ENCODE measurements at places on chromosomes 2 and 18.
A peak's percentile ranks its signal among the peaks of the same experiment; 100 is the strongest.

- no peak for DNase-seq
Observed at GRCh38 chr2:204591225-204591624, 46.0 kb downstream of the PARD3B start.

DNA sequence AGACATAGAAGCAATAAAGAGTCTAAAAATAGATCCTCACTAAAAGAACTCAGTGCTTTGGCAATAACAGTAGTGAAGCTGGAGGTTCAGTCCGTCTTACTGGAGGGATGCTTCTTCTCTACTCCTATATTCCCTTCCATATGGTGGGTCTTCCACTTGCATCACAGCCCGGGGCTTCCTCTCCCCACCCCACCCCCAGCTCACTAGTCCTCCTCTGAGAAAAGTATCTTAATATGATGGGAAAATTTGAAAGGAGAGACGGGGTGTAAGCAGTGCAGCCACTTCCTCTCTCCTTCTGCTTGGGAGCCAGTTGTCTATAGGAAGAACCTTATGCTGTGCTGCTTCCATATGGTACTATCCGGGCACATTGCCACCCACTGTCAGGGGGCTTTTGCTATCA, 57.2 kb upstream of the SPOPL start:
- DNase-seq: no peak

DNA sequence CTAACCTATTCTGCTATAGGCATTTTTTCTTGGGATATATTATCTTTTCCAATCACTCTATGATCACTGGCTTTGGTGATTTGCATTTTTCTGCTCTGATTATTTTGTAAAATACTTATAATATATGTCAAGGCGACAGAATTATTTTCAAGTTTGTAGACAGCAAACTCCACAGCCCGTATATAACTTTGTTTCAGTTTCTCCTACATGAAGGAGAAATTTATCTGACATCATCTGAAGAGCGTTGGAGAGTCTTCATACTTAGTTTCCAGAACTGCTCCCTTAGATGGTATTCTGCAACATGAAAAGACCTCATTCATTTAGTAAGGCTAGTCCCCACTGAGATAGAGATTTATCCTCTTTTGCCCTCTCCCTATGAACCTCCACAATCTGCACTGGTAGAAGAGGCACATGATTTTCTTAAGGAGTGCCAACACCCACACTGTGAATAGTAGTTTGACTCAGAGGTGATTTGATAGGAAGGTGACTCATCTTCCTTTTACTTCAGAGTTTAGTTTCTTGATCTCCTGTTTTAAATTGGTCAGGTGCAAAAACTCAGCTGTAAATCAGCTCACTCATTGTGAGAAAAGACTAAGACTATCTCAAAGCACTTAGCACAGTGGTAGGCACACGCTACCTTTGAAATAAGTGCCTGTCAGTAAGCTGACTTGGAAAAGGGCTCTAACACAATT, 1848.6 kb upstream of the CELF4 start:
- no peak for DNase-seq

DNA sequence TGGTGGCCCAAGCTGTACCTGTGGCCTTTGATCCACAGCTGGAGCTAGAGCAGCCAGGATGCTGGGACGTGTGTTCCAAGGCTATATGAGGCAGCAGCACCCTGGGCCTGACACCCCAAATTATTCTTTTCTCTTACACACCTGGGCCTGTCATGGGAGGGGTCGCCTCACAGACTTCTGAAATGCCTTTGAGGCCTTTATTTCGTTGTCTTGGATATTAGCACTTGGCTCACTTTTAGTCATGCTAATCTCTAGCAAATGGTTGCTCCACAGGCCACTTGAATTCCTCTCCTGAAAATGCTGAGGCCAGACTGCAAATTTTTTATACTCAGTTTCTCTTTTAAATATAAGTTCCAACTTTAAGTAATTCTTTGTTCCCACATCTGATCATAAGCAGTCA, 22.0 kb upstream of the IL1R2 start:
- no peak for DNase-seq

DNA sequence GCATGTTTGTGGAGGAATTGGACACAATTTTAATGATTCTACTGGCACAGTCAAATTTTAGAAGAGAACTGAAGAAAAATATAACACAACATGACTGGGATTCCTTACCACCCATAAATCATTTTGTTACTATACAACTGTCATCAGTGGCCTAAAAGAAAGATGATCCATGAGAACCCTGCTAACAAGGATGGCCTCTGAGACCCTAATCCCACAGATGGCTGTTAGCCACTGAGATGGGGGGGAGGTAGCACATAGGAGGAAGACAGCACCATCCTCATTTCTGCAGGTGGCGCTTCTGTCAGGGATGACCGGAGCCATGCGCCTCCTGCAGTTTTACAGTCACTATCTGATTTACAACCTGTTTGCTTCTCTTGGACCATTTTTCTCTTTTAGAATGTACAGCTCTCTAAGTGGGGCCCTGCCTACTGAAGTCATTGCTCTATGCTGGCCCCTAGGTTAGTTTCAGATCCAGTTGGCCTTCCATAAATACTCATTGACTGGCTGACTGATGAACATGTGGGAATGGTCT, 279.8 kb downstream of the NAPG start:
- DNase-seq: no peak

DNA sequence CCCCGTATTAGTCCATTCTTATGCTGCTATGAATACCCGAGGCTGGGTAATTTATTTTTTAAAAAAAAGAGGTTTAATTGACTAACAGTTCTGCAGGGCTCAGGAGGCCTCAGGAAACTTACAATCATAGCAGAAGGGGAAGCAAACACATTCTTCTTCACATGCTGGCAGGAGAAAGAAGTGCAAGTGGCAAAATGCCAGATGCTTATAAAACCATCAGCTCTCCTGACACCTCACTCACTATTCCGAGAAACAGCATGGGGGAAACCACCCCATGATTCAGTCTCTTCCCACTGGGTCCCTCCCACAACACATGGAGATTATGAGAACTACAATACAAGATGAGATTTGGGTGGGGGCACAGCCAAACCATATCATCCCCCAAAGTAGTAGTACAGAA, 2148.5 kb upstream of the PIK3C3 start:
- no peak for DNase-seq

GRCh38 chr2:216698895-216699294, 3.5 kb upstream of the IGFBP5 start:
- DNase-seq: no peak

GRCh38 chr2:217868265-217868892, 134.4 kb downstream of the TNS1 start:
- no peak for DNase-seq

- DNase-seq: no peak
Observed at GRCh38 chr2:88606371-88607030, 20.8 kb downstream of the EIF2AK3 start.

DNA sequence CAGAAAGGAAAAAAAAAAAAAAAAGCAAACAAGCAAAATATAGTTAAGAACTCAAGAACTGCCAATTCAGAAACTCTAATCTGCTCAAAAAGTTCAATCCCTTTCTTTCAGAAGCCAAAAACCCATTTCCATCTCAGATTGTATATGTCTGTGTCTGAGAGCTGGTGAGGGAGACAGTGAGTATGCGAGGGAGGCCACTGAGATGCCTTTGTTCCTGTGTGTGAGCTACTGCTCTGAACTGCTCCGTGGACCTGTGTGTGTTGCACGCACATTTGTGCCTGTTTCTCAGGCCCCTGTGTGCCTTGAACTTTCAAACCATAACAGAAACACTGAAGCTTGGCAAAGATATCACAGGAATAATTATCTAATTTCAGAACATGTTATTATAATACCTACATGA, 2.5 kb upstream of the PKDCC start:
- peak; percentile 31 for DNase-seq

- DNase-seq: no peak
Observed at GRCh38 chr2:218959761-218960308, 369 bp downstream of the CDK5R2 start.

DNA sequence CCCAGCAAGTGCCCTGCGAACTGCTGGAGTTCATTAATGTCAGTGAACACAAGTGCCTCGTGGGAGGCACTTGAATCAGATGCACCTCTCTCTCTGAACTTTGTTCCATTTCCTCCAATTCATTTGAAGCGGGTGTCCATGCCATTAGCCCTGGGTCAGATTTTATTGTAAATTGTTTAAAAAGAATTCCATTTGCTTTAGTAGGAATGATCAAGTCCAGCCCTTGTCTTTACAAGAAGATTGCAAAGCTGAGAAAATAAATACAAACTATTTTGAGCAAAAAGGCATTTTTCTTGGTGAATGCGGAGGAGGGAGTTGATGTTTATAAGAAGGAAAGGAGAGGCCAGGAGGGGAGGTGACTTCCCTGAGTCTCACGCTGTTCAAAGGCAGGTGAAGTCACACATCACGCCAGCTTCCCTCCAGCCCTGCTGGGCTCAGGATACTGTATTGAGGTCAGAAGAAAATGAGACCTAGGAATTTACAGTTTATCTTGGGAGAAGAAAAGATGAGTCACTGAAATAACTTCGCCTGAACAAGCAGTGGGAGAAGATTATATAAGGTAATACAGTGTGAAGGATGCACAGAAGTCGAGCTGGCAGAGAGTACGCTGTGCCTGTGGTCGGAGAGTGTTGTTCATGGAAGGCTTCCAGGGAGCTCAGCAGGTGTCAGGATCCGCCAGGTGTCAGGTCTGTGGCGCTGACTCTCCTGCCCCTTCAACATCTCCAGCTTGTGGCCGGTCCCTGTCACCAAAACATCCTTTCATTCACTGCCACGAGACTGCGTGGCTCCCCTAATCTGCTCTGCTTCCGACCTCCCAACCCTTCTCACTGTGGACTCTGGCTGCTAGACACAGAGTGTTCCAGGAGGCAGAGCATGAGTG, 36.5 kb downstream of the EFR3B start:
- peak; percentile 52 for DNase-seq

- no peak for DNase-seq
Observed at GRCh38 chr18:7596147-7596546, 29.0 kb downstream of the PTPRM start.

DNA sequence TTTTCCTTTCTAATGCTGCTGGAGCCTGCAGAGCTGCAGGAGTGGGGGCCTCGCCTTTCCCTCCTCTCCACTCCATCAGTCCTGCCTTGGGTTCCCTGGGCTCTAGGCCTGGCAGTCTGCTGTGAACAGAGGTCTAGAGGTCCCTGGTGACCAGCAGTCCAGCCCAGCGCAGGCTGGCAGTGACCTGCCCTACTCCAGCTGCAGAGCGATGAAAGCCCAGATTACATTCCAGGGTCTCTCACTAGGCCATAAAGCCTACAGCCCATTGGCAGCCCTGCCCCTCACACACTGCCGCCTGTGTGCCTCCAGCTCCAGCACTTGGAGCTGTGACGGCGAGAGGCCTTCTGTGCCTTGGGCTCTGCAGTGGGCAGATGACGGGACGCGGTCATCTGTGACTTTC, 14.8 kb upstream of the MAL start:
- DNase-seq: no peak

DNA sequence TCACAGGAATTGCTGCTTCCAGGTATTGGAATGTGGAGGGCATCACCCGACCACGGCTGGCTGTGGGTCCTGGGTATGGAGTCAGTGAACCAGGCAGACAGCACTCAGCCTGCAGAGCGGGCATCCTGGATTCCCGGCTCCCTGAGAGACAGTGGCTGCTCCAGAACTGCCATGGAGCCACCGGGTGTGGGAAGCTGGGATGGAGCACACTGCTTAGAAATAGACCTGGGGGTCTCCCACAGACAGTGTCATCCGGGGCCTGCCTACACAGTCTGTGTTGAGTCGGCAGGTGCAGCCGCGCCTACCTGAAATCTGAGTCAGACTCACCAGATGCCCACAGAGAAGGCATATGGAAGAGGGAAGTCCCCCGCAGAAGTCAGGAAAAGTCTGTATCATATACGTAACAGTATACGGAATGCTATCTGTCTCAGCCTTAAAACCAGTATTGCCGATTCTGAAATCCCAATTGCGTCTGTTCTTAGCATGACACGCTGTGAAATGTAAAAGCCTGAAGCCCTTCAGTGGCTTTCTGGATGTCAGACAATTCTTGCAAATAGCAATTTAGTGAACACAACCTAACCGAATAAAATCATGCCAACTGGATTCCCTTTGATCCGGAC, 509.7 kb upstream of the MYT1L start:
- DNase-seq: peak; percentile 38

- no peak for DNase-seq
Observed at GRCh38 chr2:21501376-21502027, 377.7 kb downstream of the TDRD15 start.

DNA sequence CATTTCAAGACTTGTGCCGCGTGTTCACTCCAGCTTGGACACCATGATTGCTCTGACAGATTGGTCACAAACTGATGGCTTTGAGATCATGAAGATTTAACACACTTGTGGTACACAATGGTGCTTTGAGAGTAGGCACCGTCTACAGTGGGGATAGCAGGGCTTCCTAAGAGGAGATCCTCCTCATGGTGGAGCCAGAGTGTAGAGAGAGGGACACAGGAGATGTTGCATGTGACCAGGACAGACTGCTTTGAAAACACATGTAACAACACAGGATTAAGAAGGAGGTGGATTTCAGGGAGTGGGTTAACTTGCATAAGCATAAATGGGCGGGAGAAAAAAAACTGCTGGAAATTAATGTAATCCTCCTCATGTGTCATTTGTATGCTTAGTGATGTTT, 95.7 kb upstream of the LINC00305 start:
- DNase-seq: no peak

GRCh38 chr2:42545841-42546390, 22.5 kb upstream of the MTA3 start:
- no peak for DNase-seq

DNA sequence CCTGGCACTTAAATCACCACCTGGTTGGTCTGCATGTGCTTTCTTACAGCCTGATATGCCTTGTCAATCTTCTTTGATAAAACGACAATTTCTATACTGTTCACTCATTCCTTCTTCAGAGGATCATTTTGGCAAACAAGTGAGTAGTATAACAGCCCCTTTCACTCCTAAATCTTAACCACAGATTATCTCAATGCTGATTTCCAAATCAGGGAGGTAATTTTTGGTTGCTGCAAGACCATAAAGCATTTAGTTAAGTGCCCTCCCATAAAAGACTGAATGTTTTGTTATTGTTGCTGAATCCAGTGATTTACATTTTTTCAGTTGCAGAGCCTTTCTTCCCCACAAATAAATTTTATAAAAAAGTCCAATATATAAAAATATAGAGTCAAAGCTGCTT, 129.2 kb upstream of the CYP26B1 start:
- DNase-seq: no peak

GRCh38 chr2:143186876-143187275, 57.7 kb downstream of the ARHGAP15 start:
- DNase-seq: no peak

DNA sequence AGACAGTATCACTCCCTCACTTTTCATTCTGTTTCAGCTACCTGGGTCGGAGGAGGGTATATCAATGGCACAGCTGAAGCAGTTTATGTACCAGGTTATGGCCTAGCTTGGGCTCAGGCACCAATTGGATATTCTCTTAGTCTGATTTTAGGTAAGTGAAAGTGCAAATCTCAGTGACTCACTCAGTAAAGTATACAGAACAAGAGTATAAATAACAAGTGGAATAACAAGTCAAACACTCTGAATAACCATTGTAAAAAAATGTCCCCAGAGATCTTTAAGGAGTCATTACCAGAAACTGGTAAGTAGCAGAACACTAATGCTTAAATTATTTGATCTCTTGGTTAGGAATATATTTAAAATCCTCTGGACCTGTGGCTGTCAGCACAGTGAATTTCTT, 5.7 kb downstream of the SLC5A7 start:
- no peak for DNase-seq

GRCh38 chr2:140759426-140760156, 1371.2 kb downstream of the LRP1B start:
- DNase-seq: no peak

- DNase-seq: peak; percentile 50
Observed at GRCh38 chr2:28420722-28421121, 28.1 kb downstream of the FOSL2 start.

Data from activated effector memory CD4-positive, alpha-beta T cell treated with anti-CD3 and anti-CD28 coated beads, Interleukin-2, amount 50 U/mL, for 16 hours (primary cell).